Stimulated activated CD8-positive, alpha-beta memory T cell treated with anti-CD3 and anti-CD28 coated beads, Interleukin-15, amount 100 ng/mL, for 1 hour (primary cell): ENCODE measurements at places on chromosomes 5 and 9.

GRCh38 chr5:159094745-159095144 is 5.0 kb downstream of the EBF1 start:
- no peak for DNase-seq

DNA sequence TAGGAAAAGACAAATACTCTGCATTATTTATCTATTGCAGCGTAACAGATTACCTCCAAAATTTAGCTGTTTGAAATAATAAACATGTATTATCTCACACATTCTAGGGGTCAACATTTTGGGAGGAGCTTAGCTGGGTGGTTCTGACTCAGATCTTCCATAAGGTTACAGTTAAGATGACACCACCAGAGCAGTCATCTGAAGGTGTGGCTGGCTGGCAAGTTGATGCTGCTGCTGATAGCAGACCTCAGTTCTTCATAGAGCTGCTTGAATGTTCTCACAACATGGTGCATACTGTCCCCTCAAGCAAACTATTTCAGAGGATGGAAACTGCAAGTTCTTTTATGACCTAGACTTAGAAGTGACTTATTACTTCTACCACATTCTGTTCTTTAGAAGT is 146.3 kb upstream of the FSTL4 start:
- no peak for DNase-seq

- no peak for DNase-seq
Measured at GRCh38 chr5:54242297-54242696, 68.1 kb downstream of the ARL15 start.

DNA sequence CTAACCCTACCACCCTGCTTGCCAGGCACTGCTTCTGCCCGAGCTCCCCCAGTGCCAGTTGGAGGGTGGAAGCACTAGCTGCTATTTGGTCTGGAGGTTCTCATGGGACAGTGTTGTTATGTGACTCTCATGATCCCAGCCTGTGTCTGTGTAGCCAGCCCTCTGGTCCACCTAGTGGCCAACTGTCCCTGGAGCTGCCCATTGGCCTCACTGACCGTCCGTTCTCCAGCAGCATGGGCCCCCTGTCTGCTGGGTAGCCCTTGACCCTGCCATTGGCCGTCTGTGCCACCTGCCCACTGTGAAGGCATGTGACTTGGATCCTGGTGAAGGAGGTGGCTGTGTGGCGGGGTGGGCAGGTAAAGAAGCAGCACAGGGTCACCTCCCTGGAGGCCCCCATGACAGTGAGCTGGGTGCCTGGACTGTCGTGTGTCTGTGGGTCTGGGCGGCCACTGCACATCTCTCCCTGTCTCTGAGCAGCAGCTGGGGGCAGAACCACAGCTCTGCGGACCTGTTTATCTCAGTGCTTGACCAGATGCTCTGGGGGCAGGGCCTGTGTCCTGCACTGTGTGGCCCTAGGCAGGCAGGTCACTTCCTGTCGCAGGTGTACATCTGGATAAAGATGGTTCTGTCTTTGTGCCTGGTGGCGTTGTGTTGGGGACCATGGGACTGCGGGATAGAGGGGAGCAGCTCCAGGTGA is 11.4 kb downstream of the PHF2 start:
- no peak for DNase-seq

GRCh38 chr5:97453263-97453662 is 270.2 kb upstream of the RIOK2 start:
- no peak for DNase-seq

DNA sequence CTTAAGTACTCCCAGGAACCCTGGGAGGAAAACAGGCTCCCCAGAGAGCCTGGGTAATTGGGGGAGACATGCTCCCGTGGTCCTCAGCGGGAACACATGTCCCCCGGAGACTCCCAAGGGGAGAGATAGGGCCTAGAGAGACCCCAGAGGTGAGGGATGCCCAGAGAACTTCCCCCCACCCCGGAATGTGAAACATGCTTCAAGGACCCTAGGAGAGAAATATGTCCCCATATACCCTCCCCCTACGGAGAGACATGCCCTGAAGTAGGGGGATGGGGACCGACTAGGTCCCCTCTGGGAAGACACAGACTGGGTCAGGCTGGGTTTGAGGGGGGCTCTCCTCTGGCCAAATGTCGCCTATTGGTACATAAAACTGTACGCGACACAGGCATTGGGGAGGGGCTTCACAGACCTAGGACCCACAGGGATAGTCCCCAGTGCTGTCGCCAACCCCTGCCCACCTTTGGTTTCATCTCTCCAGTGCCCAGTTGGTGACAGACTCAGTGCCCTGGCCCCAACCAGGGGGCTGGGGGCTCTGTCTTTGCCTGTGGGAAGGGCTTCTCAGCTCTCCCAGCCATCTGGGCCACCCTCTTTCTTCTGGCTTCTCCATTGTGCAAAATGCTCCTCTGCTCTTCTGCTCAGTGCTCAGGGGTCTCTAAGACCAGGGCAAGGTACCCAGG is 26.9 kb downstream of the PCDH1 start:
- DNase-seq, result no peak

- peak; percentile 44 for DNase-seq
Measured at GRCh38 chr5:75049456-75050351, 2.7 kb downstream of the GCNT4 start.

DNA sequence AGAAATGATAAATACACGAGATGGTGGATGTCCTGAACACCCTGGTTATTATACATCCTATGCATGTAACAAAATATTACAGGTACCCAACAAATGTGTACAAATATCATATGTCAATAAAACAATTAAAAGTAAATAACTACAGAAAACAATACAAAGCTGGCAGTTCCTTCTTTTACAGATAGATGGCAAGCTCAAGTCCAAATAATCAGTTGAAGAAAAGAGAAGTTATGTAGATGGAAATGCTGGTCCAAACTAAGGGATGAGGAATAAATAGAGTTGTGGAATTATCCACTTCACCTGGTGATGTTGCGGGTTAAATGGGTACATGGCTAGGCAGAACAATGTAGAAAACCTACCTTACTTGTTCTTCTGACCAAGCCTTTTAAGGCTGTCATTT is 79.4 kb downstream of the PALM2AKAP2 start:
- DNase-seq, result no peak

GRCh38 chr5:74546796-74547195 is 93.7 kb downstream of the ENC1 start:
- DNase-seq, result no peak

- no peak for DNase-seq
Measured at GRCh38 chr5:661891-662750, 31.0 kb downstream of the TPPP start.

DNA sequence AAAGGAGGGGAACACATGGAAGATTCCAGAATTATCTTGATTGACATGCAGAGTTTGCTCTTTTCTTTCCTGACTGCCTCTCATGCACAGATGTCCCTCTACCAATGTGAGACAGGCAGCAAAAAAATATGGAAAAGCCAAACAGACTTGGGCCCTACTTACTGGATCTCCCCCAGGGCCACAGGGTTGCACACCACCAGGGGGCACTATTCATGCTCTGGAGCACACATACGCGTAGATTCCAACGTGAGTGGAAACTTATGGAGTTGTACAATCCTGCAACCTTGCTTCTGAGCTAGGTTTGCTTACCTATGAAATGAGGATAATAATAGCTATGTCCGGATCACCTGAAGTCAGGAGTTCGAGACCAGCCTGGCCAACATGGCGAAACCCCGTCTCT is 319.5 kb downstream of the ARHGEF28 start:
- DNase-seq, result no peak

- no peak for DNase-seq
Measured at GRCh38 chr5:95178046-95178651, 106.7 kb downstream of the MCTP1 start.

GRCh38 chr9:36053971-36054370 is 17.3 kb downstream of the RECK start:
- no peak for DNase-seq

DNA sequence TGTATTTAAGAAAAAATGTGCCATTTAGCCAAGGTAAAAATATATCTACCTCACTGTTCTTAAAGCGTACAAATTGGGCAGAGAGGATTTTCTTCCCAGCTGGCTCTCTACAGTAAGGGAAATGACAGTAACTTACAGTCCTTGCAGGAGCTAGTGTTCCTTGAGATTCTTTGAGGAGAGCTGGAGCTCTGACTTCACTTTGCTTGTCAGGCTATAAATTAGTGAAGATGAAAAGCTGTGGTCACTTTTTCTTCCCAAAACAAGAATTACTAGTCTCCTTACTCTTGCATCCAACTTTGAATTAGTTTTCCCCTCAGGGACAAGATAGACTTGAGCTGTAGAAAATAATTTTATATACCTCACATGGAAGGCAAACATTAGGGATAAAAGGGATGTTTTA is 129.9 kb downstream of the ZSWIM6 start:
- no peak for DNase-seq

- DNase-seq, result no peak
Measured at GRCh38 chr5:20554001-20554400, 566.0 kb upstream of the CDH18 start.

DNA sequence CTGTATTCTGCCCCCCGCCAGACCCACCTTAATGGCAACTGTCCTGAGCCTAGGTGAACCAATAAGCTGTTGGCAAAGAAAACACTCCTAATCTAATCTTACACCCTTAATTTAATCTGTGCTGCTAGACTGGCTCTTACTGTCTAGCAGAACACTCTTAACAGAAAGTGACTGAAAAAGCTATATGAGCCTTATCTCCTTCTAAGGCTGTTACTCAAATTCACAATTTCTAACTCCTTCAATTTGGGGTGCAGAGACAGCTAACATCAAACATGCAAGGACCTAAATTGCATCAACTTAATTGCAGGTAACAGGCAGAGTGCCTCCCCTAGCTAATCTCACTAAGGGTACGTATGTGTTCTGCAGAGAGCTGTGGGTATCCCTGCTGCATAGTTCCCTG is 49.5 kb upstream of the MAP1B start:
- no peak for DNase-seq

DNA sequence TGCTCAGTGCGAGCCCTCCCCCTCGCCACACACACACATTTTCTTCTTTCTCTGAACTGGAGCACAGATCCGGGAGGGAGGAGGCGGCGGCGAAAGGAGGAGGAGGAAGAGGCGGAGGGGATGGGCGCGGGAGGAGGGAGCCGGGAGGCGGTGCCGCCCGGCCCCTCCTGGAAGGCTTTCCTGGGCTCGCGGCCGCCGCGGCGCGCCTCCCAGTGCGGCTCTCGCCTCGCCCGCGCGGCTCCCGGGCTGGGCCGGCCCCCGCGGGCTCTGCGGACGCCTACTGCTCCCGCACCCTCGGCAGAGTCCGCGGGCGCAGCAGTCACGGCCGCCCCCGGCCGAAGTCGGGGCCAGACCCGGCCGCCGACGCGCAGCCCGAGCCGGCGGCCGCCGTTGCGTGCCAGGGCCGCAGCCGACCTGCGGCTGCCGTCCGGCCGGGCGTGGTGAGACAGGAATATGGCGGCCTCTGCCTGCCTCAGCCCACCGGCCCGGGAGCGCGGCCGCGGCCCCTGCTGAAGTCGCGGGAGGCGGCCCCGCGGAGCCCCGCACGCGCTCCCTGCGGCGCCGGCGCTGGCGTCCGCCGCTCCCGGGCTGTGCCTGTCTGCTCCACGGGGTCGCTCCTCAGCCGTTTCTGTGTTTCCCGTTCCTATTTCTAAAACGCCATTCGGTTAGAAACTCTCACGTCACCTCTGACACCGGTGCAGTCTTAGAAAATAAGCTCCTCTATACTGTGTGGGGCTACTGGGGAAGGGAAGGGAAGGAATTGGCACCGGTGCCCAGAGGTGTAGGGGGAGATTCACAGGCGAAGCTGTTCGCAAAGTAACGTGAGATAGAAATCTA is 500 bp upstream of the GNAQ start:
- DNase-seq, result peak; percentile 41

DNA sequence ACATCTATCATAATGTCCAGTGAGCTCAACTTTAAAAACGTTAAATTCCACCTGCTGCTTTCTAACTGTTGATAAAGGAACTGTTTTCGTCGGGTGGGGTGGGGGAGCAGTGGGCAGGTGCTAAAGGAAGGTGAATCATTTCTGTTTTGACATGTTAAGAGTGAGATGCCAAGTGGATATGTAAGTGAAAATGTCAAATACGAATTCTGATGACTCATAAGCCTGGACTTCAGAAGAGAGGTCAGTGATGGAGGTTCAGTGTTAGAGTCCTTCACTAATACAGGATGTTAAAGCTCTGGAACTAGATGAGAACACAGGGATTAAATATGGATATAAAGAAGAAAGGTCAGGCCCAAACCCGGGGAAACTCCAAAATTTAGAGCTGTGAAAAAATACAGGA is 617.9 kb upstream of the CTNND2 start:
- no peak for DNase-seq

DNA sequence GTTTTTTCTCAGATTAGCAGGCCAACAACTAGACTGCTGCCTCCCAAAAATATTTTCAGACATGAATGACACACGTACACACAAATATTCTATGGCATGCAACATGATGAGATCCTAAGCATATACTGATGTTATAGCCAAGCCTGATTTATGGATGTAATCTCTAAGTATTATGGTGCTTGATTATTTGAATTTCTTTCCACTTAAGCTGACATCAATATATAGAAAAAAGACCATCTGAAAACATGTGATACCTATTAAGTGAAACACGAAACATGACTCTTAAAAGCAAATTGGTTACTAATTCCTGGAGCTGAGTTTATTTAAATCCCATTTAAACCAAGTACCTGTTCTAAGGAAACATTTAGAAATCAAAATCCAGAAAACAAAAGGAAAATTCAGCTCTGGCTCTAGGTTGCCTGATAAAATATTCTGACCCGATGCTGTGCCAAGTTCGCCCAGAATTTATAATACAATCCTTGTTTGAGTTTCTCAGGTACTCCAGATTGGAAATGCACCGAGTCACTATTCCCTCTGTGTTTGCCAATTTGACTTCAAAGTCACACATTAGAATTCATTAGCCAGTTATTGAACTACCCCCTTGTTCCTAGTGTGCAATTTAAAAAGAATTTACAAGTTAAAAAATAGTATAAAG is 548.6 kb downstream of the CSNK1G3 start:
- no peak for DNase-seq

DNA sequence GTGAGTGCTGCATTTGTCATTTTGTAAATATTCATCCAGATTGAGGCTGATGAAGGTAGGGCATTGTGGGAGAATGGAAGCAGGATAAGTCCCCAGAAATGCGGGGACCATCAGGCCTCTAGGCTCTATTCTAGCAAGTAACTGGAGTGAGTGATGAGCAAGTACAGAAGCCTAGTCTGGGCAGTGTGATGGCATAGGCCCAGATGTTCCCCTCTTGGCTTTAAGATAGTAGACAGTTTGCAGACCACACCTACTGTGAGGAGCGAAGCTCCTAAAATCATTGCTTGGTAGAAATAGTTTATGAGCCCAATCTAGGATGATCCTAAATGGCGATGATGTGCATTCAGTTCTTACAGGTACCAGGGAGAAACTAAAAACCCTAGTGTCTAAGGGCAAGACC is 24.3 kb downstream of the NDFIP1 start:
- no peak for DNase-seq

GRCh38 chr5:127840809-127841208 is 137.6 kb downstream of the CCDC192 start:
- DNase-seq, result no peak

GRCh38 chr9:126116351-126117157 is 210.1 kb upstream of the MVB12B start:
- DNase-seq, result no peak

- no peak for DNase-seq
Measured at GRCh38 chr9:23451802-23452418, 374.1 kb downstream of the ELAVL2 start.
